ENCODE measurements at places on chromosomes 3 and 15.

DNA sequence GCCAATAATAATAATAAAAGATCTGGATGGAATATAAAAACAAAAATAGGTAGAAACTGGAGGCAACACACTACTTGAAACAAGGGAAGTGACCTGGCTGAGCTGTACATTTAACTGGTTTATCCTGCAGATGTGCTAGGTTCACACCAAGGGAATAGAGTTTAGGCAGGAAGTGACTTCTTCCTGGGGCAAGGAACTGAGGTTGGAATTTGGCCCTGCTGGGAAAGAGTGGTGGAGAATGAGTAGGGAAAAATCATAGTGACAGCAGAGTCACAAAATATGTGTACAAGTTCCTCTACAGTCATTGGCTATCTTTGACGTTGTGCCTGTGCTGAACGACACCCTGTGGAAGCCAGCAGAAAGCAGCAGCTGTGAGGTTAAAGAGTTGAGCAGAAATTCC lies 44.1 kb downstream of the ARHGAP11B start:
- DNase-seq = peak; percentile 7

DNA sequence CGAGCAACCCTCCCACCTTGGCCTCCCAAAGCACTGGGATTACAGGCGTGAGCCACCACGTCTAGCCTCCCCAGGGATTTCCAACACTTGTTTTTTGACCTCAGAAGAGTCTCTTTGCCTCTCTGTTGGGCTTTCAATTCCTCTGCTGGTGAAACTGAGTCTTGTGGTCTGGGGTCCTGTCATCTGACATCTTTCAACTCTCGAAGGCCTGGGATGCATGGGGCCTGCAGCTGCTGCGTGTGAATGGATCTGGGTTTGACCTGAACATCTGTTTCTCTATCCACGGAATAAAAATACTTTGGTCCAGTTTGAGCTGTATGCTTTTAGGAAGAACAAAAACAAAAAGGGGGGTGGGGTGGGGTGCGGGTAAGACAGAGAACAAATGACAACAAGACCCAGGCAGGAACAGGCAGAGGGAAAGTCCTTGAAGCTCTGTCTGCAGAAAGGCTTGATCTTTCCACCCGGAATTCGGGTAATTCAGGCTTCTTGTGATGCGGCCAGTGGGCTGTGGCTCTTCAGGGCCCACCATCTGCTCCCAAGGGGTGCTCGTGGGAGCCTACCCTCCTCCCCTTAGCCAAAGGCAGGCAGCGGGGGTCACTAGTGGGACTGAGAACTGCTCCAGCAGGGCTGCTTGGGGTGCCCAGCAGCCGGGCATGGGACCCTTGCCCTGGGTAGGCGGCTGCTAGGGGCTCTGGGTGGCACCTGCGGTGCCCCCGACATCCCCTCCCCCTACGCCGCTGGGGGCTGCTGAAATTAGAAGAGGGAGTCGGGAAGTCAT lies 71.5 kb downstream of the SLC12A8 start:
- no peak for DNase-seq

- DNase-seq = no peak
Observed at GRCh38 chr3:122343654-122344053, 18.6 kb downstream of the CSTA start.

DNA sequence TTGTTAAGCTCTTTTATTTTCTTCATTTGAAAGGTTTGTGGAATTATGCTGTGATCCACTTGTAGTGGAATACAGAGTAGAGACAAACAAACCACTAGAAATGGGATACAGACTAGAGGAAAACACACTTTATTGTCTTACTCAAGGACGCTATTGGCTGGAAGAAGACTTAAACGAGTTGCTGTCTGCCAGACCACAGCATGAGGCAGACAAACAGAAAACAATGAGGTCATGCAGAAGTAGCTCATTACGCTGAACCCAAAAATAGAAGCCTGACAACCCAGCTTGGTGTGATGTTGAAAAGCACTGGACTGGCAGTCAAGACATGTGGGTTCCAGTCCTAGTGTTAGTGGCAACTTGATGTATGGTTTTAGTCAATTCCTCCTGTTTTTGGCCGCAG lies 62.4 kb upstream of the P3H2 start:
- peak; percentile 84 for DNase-seq

DNA sequence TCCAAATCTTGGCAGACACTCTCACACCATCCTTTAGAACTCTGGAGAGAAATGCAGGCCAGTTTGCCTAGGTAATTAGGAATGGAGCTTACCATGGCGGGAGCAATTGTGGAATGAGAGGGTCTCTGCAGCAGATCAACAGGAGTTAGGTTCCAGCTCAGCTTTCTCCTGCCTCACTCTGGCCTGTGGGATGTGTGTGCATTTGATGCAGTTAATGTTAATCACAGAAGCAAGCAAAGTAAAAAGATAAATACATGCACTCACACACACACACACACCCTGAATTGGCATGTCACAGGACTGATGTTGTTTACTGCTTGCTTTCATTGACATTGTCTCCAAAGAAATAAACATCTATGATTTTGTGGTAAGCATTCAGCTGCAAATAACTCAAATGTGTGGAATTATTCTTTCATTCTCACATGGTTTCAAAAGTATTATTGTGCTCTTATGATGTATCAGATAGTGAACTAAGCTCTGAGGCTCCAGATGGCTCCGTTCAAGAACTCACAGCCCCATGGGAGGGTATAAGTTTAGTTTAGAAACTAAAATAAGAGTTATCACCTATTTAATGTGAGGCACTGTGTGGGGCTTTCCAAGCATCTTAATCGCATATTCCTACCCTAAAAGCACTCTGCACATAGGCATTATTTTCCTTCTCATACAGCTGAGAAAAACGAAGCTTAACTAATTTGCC lies 31.3 kb upstream of the BFSP2 start:
- DNase-seq = no peak

GRCh38 chr3:127486321-127486944 lies 104.1 kb downstream of the TPRA1 start:
- no peak for DNase-seq

DNA sequence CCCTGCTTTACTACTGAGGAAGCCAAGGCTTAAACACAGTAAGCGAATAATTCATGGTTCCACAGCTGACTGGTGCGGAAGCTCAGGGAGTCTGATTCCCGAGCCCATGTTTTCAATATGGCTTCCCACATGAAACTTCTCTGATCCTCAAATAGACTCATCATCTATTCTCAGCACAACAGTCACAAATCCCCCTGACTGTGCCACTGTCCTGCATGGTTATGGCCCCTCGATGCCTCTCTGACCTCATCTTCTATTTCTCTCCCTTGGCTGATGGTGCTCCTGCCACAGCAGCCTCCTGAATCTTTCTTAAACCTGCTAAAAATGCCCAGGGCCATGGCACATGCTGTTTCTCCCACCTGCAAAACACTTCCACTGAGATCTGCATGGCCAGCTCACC lies 43.2 kb downstream of the SRGAP3 start:
- DNase-seq = no peak

DNA sequence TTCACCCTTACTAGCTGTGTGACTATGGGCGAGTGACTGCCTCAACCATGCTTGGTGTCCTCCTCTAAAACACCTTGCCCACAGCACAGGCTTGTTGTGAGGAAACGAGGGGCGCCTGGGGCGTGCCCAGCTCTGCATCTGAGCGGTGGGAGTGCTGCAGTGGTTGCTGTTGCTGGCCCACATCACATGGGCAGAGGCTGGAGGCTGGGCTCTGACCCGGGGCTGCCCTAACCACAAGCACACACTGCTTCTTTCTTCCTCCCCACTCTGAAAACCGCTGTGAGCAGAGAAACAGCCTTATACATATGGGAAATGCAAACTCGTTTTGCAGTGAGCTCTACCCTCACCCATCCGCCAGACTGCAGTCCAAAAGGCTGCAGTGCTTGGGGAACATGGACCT lies 74.8 kb upstream of the RPL32 start:
- DNase-seq = no peak

- no peak for DNase-seq
Observed at GRCh38 chr3:21446945-21447475, 304.0 kb downstream of the ZNF385D start.

DNA sequence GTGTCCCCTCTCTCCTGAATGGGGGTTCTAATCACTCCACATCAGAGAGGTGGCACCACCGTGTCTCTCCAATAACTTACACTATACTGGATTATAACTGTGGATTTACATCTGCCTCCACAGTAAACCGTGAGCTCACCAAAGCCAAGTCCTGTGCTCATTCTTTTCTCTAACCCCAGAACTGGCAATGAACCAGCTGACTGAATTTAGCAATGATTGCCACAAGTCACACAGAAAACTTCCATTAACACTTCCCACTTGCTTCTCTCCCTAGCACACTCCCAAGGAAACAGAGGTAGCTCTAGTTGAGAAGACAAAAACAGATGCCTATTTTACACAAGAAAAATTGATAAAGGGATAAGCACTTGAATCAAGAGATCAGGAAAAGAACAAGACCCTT lies 361.3 kb downstream of the ULK4 start:
- no peak for DNase-seq

GRCh38 chr15:69000091-69000490 lies 14.4 kb upstream of the NOX5 start:
- DNase-seq = no peak

DNA sequence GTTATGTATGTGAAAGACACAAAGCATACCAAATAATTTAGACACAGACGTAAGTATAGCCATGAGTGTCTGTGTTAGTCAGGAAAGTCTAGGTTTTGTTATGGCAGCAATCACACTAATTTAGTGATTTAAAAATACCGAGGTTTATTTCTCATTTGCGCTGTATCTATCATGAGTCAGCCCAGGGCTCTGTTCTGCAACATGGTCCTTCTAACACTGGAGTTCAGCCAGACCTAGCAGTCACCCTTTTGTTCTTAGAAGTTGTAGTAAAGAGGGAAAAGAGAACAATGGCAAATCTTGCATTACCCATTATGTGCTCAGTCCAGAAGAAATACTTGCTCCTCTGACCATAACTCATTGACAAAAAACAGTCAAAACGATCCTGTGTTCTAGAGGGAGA lies 311.5 kb downstream of the NLGN1 start:
- no peak for DNase-seq

GRCh38 chr3:8972639-8973038 lies 9.4 kb upstream of the RAD18 start:
- peak; percentile 51 for DNase-seq

- DNase-seq = no peak
Observed at GRCh38 chr15:52005748-52006701, 13.0 kb upstream of the MAPK6 start.

- DNase-seq = no peak
Observed at GRCh38 chr3:18258492-18258891, 166.6 kb downstream of the SATB1 start.

DNA sequence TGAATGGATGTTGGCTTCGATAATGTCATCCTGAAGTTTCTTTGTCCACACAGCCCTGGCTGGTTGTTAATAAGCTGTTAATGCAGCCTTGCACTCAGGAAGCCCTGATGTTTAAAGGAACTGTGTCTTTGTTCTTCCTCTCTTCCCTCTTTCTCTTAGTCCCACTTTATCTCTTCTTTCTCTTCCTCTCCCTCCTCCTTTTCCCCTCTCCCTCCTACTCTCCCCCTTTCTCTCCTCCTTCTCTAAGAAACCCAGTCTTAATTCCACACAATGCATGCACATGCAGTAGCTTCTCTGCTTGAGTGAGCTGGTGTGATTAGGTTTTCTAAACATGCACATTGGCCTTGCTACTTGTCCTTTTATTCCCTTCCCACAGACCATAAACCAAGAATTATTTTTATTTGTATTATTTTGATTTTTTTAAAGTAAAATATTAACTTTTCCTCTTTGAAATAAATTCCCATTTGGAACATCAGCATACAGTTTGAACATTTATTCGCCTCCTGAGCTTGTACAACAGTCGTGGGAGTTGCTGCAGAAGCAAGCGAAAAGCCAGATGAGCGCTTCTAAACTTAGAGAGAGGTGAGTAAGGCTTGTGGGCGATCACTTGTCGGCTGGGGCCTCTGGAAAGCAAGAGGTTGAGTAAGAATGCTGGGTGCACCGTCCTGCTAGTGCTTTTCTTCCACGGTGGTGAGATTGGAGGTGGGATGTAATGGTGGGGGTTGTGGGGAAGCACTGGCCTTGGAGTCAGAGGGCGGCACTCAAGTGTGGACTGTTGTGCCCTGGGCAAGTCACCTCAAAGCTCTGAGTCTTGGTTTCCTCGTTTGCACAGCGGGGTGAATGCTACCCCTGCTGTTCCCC lies 7.2 kb downstream of the GHRL start:
- no peak for DNase-seq

GRCh38 chr3:39000008-39000450 lies 51.7 kb downstream of the SCN11A start:
- peak; percentile 91 for DNase-seq

Measured in mesendoderm (in vitro differentiated cells).